T1000 (cell line): ENCODE measurements at places on chromosomes 7 and 10.

- DNase-seq = no peak
Measured at GRCh38 chr7:128407751-128408708, 1.8 kb downstream of the IMPDH1 start.

DNA sequence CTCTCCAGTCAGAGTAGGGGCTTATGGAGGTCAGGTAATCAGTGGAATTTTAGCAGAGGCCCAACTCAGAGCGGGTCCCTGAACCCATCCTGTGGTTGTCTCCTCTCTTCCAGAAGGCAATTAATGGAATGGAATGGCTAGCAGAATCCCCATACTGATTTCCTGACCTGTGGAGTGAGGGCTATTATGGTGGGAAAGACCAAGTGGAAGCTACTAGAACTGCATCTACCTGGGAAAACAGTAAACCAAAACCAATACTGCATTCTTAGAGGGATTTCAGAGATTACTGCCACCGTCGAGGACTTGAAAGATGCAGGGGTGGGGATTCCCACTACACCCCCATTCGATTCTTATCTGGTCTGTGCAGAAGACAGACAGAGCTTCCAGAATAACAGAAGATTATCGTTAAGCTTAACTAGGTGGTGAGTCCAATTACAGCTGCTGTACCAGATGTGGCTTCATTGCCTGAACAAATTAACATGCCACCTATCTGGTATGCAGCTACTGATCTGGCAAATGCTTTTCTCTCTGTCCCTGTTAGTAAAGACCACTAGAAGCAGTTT, 73.2 kb downstream of the LMBR1 start:
- no peak for DNase-seq

DNA sequence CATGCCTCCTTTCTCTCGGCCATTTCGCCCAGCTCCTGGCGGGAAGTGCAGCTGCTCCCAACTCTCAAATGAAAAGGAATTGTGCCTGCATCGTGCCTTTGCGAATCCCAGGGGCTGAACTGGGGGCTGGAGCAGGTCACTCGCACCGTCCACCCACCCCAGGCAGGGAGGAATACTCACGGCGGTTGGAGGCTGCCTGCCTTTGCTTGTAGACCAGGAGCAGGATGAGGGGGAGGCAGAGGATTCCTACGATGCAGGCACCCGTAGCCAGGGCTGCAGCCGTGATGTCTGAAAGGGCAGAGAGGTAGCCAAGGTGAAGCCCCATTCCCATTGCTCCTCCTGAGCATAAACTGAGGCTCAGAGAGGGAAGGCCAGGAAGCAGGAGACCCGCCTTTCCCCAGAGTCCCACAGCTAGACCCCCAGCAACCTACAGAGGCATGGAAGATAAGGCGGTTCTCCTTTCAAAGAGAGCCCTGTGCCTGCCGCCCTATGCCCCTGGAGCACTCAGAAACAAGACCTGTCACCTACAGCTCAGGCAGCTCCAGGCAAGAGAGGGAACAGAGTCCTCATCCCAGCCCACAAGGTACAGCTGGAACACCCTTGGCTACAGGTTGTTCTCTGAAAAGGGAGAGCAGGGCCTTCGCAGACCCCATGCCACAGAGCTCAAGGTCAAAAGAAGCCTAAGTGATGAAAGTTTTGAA, 18.0 kb downstream of the VSIR start:
- no peak for DNase-seq

GRCh38 chr10:25704622-25705021, 229.4 kb upstream of the MYO3A start:
- no peak for DNase-seq

DNA sequence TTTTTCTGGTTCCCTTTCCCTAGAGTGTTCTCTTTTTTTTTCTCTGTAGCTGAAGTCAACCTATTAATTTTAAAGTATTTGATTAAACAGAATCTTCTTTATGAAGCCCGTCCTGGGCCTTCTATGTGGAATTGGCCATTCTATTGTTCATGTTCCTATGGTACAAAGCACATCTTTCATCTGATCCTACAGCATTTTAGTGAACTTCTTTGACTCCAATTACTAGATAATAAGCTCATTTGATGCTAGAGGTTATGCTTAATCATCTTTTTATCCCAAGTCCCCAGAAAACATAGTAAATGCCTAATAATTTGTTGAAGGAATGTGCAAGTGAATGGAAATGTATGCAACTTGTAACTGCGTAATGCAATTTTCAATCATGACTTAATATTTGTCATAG, 472.0 kb upstream of the KLF6 start:
- DNase-seq = no peak

GRCh38 chr7:5423306-5423975, at the start of gene TNRC18:
Gene TNRC18, minus strand, starts transcription at chr7:5423834. Its CDS starts 2,588 bp downstream, at chr7:5421246.
- no peak for DNase-seq

GRCh38 chr10:77889277-77889903, 37.2 kb downstream of the DLG5 start:
- no peak for DNase-seq

GRCh38 chr10:96446966-96447596, 66.6 kb downstream of the TLL2 start:
- DNase-seq = no peak

GRCh38 chr7:150404805-150405583, 25.9 kb downstream of the ZNF775 start:
- DNase-seq = peak; percentile 24

DNA sequence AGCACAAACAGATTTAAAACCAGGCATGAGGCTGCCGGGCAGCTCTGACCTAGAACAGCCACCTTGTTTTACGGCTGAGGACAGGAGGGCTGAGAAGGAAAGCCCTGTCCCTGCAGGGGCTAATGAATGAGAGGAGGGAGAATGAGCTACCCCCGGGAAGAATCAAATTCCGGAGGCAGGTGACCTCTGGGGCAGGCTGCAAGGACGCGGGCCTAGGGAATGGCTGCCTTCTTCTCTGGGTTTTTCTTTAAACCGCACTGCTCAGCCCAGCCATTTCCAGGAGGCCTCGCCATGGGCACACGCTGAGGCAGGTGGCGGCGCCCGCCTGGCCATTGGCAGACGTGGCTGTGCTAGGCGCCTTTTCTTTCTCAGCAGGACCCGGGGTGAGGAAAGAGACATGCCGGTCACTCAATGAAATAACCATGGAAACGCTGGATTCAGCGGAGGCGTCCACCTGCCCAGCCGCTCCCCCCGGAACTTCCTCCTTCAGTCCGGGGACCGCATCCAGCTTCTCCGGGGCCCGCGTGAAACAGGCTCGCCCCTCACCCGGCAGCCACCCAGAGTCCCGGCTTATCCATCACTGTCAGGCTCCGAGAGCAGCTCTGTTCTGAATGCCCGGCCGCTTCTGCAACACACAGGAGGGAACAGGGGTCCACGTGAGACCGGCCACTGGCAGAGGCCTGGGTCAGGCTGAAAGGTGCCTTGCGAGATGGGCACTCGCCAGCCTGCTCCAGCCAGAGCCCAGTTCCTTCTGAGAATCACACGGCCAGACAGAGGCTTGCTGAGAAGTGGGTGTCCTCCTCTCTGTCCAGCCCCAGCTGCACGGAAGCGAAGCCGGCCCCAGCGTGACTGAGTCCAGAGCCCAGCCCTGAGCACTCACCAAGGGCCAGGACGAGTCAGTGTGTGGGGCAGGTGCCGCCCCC, 82.1 kb downstream of the PDGFA start:
- DNase-seq = no peak

- DNase-seq = no peak
Measured at GRCh38 chr7:47047384-47047783, 534.5 kb downstream of the TNS3 start.

- no peak for DNase-seq
Measured at GRCh38 chr7:44882899-44883298, 2.4 kb downstream of the PURB start.

DNA sequence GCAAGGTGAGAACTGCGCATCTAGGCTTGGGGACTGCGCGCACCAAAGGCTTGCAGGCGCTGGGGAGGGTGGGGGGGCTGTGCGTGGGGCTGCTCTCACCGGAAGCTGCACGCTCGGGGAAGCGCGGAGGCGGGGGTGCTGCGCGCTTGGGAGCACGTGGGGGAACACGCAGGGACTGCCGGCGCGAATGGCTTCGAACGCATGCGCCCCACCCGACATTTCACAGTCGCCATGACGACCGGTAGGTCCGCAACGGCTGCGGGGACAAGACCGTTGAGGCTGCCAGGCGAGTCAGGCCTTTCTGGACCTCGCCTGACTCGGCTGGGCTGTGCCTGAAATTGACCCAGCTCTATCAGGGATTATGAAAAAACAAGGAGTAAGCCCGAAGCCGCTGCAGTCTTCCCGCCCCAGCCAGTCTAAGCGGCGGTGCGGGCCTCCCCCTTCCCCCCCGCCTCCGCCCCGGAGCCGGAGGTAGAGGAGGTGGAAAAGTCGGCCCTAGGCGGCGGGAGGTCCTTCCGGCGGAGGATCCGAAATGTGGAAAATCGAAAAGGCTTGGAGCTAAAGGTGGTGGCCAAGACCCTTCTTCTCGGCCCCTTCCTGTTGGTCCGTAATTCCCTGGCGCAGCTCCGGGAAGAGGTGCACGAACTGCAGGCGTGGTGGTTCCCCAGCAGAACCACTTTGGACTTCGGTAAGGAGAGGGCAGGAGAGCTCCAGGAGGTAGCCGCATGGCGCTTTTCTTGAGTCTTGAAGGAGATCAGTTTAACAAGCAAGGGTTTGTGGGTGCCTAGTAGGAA, 34.9 kb upstream of the STEAP1 start:
- DNase-seq = peak; percentile 27

GRCh38 chr10:75211007-75211691, 553 bp downstream of the VDAC2 start:
- no peak for DNase-seq

DNA sequence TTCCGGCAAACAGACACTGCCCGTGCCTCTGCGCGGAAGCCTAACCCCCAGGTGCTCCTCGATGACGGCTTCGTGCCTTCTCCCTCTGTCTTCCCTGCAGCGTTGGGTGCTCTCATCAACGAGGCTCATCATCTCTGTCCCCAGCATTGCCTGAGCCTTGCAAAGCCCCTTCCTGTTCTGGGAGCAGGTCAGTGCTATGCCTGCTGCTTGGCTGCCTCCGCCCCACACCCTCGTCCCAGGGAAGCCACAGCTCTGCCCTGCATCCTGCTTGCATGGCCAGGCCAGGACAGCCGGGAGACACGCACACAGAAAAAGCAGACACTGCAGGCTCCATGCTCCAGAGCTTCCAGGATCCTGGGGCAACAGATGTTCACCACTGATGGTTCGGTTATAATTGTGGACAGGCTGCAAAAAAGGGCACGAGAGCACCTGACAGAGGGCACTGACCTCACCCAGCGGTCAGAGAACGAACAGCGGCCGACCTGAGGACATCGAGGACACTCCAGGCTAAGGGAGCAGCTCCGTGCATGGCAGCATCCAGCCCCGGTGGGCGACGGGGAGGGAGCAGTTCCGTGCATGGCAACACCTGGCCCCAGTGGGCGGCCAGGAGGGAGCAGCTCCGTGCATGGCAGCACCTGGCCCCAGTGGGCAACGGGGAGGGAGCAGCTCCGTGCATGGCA, 265.5 kb downstream of the PTPRN2 start:
- DNase-seq = no peak

GRCh38 chr7:113698556-113699220, 220.1 kb downstream of the PPP1R3A start:
- no peak for DNase-seq

DNA sequence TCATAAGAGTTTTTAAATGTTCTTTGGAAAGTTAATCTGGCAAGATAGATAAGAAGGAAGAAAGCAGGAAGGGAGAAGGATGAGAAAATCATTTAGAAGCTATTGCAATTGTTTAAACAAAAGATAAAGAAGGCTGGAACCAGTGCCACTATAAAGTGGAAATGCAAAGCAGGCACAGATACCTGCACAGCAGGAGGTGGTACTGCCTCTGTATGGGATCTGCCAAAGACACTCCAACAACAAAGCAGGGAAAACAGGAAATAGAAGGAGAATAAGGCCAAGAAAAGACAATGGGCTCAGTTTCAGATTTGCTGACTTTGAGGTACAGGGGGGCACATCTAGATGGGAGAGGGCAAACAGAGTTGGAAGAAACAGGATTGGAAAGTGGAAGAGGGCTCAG, 138.6 kb downstream of the PPP1R17 start:
- no peak for DNase-seq

GRCh38 chr10:120422457-120422856, 34.6 kb upstream of the PLPP4 start:
- peak; percentile 77 for DNase-seq

GRCh38 chr10:6409971-6410643, 170.0 kb downstream of the PRKCQ start:
- no peak for DNase-seq

DNA sequence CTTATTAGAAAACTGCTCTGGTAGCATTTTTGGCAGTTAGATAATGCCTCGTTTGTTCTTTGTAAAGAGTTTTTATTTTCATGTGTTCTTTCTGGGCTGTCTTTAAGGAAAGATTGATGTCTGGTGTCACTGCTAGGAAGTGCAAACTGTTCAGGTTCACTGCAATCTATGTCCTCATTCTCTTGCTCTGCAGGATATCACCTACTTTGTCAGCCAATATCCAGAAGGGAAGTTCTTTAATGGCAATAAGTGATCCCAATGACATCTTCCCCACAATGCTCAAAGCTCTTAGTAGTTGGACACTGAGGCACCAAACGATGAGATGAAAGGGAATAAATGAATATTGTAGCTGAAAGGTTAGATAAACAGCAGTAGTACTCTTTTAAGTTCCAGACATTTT, 115.1 kb downstream of the AGMO start:
- no peak for DNase-seq

- DNase-seq = no peak
Measured at GRCh38 chr7:75888464-75889222, 9.8 kb downstream of the RHBDD2 start.

DNA sequence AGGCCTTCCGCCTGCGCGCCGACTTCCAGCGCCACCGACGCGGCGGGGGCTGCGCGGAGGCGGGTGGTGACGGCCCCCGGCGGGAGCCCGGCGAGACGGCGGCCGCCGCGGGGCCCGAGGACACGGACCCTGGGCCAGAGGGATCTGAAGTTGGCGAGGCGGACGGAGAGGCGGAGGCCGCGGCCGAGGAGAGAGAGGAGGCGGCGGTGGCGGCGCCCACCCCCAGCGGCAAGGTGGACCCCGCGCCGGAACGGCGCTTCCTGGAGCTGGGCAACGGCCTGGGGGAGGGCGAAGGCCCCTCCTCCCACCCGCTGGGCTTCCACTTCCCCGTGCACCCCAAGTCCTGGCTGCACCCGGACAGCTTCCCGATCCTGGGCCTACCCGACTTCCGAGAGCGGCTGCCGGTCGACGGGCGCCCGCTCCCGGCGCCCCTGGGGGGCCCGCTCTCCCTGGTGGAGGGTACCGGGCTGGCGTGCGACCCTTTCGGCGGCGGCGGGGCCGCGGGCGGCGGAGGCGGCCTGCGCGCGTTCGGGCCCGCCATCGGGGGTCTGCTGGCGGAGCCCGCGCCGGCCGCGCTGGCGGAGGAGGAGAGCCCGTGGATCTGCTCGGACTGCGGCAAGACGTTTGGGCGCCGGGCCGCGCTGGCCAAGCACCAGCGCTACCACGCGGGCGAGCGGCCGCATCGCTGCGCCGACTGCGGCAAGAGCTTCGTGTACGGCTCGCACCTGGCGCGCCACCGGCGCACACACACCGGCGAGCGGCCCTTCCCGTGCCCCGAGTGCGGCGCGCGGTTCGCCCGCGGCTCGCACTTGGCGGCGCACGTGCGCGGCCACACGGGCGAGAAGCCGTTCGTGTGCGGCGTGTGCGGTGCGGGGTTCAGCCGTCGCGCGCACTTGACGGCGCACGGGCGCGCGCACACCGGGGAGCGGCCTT, 16.2 kb downstream of the ZNF316 start:
- no peak for DNase-seq
